Fibroblast of gingiva (primary cell): ENCODE measurements at places on chromosomes 1 and 21.

DNA sequence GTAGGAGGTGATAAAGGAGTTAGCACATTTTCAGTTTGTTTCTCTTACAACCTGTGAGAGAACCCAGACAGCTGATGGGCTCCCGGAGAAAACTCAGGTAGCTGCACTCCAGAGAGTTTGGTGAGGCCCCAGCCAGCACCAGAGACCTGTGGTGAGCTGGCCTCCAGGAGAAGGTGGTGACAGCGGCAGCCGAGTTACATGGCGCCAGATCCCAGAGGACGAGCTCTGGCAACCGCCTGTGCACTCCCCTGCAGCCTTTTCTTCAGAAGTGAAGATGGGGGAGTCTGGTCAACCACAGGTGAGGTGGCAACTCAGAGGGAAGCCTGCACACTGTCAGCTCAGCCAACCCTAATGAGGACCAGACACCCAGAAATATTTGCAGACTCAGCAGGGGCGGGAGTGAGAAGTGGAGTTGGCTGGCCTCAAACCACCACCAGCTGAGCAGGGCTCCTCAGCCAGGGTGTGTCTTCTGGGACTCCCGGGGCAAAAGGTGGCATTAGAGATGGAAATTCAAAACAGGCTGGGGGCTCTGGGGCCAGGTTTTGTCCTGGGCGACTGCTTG, 209.7 kb downstream of the SETD4 start:
- DNase-seq: peak; percentile 35

- peak; percentile 70 for DNase-seq
These were observed 77.0 kb downstream of the ZZZ3 start for GRCh38 chr1:77605246-77606026.

- no peak for DNase-seq
These were observed 106.5 kb downstream of the HLCS start for GRCh38 chr21:36859744-36860501.

DNA sequence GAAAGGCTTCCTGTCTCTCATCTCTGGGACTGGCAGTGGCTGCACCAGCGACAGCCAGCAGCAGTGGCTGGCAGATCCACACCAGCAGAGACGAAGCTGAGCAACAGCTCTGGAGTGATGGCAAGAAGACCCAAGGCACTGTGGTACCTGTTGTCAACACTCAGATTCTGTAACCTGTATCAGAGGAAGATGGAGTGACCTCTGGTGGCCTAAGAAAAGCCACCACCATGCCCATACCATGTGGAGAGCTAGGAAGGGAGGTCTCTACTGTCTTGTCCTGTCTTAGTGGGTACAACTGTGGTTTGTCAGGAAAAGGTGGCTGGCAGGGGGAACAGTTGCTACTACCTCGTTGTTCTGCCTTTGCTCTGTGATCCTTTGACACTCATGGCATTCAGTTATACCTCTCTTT, 22.5 kb upstream of the RHBDL2 start:
- no peak for DNase-seq

- DNase-seq: no peak
These were observed 16.1 kb upstream of the AQP10 start for GRCh38 chr1:154304664-154305337.

GRCh38 chr1:48405940-48406339, 66.1 kb downstream of the SPATA6 start:
- DNase-seq: no peak

GRCh38 chr1:182608845-182609610, 4.8 kb upstream of the RGS16 start:
- peak; percentile 40 for DNase-seq

GRCh38 chr1:170803711-170804110, 131.6 kb upstream of the MROH9 start:
- DNase-seq: no peak

DNA sequence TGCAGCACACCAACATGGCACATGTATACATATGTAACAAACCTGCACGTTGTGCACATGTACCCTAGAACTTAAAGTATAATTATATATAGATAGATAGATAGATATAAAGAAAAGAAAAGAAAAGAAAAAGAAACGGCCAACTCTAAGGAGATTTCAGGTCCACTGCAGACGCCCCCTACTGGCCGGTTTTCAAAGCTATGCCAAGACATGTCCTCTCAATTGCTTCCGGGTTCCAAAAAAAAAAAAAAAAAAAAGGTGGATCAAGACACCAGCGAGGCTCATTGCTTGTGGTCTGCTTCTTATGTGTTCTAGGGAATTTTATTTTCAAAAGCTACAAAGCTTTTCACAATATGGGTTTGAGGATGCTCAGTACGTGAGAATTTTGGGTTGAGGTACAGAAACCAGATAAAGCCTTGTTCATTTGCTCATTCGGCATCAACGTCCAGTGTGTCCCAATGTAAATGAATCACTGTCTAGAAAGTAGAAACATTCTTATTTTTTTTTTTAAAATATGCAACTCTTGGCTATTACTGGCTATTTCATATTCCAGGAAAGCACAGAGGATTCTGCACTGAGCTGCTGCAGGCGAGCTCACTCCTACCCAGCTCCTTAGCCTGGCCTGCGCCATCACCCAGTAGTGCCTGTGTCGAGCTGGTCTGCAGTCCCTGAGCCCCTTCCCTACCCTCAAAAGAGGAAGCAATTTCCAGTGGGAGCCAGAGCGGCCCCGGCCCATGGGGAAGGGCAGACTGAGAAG, 643.0 kb downstream of the KIF26B start:
- DNase-seq: peak; percentile 24

DNA sequence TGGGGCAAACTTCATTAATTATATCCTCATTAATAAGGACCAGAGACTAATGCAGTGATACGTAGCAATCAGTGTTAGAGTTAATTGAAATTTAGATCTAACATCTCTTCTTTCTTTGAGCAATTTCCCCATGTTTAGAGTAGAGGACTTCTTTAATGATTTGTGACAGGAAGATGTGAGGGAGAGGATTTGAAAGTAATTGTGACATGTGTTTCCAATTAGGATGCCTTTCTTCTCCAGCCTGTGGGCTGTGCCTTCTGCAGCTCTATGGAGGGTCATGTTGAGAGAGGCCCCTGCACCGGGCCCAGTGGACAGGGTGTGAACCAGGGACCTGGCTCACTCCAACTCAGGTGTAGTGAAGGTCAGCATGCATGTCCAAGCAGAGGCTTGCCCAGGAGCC, 103.0 kb downstream of the GREM2 start:
- peak; percentile 64 for DNase-seq

DNA sequence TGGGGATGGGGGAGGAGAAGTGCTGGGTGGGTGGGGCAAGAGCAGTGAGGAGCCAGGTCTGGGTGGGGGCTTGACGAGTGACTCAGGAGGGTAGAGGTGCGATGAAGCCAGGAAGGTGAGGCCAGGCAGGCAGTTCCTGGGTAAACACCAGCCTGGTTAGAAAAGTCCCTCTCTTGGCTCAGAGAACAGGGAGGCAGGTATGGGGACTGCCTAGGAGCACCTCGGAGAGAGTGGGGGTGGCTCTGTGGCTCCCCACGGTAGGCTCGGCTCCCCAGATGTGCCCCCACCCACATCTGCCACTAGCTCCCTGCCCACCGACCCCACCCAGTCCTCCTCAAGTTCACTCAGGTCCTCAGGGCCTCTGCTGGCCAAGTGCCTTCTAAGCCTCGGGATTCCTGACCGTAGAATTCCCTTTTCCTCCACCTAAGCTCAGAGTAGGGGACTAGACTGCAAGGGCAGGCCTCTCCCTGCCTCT, 1.2 kb downstream of the HSPG2 start:
- no peak for DNase-seq

DNA sequence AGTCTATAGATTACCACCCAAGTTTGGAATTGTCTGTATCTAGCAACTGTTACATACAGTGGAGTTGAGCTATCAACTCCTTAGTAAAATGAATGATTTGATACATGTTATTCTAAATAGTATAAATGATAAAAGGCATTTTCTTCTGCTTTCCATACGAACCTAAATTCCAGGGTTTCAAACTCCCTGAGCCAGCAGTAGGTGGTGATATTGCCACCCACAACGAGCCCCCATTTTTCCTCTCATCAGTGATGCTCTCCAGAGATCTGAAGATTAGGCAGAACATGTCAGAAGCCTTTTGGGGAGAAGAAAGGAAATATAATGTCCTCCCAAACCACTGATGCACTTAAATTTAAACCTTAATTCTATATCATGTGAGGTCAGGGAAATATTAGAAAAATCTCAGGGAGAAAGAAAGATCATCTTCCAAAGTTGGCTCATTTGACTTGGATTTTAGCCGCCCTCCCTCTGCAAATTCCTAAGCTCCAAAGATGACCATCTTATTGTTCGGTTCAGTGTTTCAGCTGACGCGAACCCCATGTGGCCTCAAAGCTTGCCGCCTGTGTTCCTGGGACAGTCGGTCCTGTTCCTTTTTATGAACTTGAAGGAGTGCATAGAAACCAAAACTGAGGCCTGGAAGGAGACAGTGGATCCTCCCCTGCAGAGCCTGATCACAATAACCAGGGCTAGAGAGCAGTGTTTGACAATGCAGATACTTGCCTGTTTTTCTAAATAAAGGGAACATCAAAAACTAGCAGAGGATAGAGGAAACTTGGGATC, 2.3 kb downstream of the EVA1C start:
- DNase-seq: peak; percentile 38
